ENCODE measurements at places on chromosomes 12 and 14.

GRCh38 chr12:96500693-96501092, 11.3 kb downstream of the CFAP54 start:
- no peak for DNase-seq

GRCh38 chr12:45732250-45732649, 2.7 kb downstream of the ARID2 start:
- DNase-seq: no peak

DNA sequence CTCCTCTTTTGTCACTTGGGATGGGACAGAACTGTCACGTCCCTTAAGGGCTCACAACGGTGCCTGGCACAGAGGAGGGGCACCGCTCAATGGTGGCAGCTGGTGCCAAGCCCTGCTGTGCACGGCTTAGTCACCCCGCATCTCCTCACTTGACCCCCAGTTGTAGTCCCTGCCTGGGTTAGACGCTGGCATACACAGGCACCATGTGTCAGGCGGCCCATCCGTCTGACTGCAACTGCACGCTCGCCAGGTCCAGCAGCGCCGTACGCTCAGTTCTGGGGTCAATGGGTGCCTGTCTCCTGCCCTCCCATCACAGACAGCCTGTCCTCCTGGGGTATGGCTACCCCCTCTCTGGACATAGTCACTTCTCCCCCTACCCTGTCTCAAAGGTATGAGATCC, 1.6 kb upstream of the PACS2 start:
- no peak for DNase-seq

- no peak for DNase-seq
Observed at GRCh38 chr12:88453323-88453722, 126.9 kb downstream of the KITLG start.

DNA sequence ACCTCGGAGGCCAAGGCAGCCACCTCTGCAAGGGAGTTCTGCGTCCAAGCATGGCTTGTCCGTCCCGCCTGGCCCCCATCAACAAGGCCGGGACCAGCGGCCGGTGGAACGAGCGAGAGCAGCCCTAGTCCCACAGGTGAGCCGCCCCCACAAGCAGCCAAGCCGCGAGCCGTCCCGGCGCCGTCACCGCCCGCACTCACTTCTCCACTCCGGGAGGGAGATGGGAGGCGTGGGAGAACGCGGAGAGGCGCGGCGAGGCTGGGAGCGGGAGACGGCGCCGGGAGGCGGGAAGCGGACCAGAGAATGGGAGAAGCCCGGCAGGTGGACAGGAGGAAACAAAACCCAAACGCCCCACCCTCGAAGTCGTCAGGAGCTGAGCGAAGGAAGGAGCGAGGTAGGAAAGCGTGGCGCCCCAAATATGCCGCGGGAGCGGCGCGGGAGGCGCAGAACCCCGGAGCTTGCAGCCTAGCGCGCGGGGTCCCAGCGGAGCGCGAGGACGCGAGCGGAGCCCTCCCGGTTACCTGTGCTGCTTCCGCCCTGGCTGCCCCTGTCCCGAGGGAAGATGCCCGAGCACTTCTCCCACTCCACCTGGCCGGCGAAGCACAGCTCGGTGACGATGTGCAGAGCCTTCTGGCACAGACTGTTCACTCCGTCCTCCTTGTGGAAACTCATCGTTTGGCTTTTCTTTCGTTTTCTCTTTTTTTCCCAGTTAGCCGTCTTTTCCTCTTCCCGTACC, 600 bp downstream of the SYT10 start:
- DNase-seq: no peak

DNA sequence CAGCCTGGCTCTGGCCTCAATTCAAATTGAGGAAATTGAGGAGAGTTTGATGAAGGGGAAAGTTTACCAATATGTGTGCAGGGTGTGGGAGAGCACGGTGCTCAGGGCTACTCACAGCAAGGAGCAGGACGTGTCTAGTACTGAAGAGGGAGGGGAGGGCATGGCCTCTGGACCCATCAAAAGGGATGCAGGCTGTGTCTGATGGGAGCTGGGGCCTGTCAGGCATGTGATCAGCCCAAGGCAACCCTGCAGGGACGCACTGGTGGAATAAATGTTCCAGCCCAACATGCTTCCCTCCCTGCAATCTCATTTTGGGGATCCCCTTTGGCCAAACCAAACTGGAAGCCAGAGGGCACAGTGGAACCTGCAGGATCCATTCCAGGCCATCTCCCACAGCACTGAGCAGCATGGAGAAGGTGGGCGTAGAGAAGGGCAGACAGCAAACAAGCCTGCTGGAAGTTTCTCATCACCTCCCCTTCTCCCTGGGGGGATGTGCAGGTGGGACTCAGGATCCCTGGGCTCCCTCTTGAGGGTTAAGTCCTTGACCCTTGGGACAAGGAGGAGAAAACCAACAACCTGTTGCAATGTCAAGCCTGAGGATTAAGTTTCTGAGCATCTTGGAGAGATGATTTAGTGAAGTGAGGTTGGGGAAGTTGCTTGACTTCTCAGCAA, 17.8 kb upstream of the RBM19 start:
- DNase-seq: no peak

DNA sequence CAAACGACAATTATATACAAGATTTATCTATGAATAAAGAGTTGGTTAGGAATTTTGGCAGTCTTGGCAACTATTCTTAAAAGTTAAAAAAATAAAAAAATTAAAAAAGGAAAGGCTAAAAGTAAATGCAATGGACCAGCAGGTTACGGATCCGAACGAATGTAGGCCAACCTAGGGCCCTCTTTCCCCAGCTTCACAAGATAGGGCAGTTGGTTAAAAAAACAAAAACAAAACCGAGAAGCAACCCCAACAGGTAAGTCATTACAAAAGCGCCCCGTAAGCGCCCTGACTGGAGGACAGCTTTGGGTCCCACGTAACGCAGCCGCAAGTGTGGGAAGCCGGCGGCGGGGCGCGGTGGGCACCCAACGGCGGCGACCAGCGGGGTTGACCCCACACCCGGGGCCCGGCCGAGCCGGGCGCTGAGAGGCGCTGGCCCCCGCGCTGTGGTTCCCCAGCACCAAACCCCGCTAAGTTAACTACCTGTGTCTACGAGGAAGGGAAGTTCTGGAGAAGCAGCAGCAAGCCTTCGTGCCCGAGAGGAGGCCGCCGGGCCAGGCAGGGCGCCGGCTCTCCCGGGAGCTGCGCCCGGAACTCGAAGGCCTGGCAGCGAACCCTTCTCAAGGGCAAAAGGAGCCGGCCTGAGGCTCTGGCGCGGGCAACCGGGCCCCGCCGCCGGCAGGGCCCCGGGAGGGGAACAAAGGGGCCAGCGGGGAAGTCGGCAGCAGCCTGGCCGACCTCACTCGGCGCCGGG, 882 bp downstream of the HECTD1 start:
- DNase-seq: peak; percentile 14

DNA sequence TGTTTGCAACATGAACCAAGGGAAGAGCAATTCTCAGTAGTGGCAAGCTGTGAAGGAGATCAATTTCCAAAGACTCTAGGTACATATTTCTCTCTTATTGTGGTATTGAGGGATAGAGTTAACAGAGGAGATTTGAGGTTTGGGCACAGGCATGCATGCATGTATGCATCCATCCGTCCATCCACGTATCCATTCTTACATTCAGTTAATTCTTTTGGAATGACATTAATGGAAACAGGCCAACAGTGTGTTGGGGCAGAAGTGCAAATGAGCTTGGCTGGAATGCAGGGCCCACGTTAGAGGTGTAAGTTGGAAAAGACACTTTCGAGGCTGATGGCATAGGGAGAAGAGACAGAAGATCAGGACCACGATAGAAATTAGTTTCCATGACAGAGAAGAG, 216.9 kb upstream of the PELI2 start:
- no peak for DNase-seq

DNA sequence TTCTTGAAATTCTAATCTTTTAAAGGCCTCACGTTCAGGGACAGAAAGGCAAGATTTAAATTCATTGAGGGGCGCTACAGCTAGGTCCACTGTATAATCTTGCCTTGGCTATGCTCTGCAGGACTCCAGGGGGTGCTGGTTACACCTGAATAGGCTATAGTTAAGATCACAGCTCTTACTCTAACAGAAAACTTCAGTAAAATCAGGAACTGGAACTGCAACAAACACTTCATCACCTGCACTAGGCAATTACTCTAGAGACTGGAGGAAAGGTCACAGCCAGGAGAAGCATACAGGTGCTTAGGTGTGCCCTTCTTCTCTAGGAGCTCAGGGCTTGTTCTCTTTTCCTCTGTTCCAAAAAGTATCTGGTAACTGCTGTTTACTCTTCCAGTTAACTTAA, 20.9 kb downstream of the SLCO1C1 start:
- DNase-seq: no peak

- no peak for DNase-seq
Observed at GRCh38 chr12:53931844-53932581, 6.6 kb upstream of the HOXC13 start.

DNA sequence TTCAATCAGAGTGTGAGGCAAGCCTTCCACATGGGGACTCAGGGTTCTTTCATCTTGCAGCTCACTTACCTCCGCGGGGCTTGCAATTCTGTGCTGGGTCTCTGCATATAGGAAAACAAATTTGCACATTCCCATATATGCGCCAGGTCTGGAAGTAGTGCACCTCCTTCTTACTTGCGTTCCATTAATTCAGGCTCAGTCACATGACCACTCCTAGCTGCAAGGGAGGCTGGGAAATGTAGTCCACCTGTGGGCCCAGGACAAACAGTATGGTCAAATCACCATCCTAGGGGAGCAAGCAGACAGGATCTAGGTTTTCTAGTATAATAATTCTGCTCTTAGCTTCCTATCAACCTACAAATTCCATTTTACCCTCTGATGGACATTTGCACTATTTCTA, 160.4 kb downstream of the AACS start:
- DNase-seq: no peak

GRCh38 chr12:45540661-45541341, 188.7 kb upstream of the ARID2 start:
- no peak for DNase-seq

GRCh38 chr14:50452979-50453705, 56.5 kb upstream of the CDKL1 start:
- DNase-seq: no peak

GRCh38 chr12:95118138-95118787, 44.8 kb upstream of the NR2C1 start:
- no peak for DNase-seq

- no peak for DNase-seq
Observed at GRCh38 chr14:21168055-21168454, 12.2 kb upstream of the OR5AU1 start.

- no peak for DNase-seq
Observed at GRCh38 chr14:106507354-106507753, 981.0 kb downstream of the TMEM121 start.

DNA sequence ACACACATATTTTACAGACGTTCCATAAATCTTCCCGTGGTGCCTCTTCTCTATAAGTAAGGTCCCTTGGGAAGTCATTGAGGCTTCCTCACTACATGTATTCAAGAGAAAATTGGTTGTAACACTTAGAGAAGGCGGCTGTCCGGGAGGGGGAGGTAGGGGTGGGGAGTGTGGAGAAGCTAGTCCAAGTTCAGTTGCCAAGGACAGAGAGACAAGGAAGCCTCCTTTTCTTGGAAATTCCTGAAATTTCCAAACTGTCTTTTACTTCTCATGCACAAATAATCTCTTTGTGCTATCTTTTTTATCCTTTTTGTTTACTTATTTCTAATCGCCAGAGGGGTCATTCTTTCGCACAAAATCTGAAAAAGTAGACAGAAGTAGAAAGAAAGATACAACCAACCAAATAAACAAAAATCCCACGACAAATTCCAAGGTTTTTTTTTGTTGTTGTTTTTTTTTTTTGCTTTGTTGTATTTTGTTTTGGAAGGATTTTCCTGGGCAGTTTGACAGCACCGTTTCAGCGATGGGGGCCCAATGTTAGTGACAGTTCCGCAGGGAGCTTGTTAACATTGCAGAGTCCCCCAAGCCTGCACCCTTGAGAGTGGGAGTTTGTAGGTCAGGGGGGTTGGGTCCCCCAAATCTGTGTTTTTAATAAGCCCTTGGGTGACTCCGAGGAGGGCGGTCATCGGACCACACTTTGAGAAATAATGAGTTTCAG, 45.2 kb downstream of the MAP1LC3B2 start:
- no peak for DNase-seq

DNA sequence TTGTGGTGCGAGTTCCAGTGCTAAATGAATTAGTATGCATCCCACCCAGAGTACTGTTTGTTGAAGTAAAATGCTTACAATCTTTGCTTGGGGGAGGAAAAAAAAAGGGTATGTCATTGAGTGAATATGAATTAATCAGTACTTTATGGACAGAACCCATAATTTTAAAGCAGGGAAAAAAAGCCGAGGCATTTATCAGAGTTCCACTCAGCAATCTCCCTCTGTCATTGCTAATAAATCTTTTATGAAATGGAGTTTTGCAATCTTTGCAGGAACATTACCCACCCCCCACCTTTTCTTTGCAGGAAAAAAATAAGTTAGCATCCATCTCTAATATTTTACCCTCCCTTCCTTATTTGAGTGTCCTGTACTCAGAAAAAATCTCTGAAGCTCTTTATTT, 127.9 kb upstream of the TMPO start:
- no peak for DNase-seq

DNA sequence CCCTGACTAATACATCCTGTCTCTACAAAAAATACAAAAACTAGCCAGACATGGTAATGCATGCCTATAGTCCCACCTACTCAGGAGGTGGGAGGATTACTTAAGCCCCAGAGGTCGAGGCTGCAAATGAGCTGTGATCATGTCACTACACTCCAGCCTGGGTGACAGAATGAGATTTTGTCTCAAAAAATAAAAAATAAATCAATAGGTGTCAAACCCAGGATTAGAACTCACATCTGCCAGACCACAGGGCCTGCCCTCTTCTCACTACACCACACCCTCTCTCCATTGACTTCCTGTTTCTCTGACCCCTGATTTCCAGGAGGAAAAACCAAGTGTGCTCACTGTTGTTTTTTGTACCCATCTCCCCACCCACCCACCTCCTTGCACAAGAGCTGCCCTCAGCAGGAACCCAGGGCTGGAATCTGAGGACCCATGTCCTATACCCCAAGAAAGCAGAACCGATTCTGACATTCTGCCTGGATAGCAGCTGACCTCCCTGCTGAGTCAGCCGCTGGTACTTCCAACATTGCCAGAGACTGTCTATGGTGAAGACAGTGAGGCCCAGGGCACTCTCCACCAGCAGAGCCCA, 6.2 kb downstream of the CMKLR1 start:
- no peak for DNase-seq

GRCh38 chr14:32537166-32537565, 208.1 kb downstream of the AKAP6 start:
- no peak for DNase-seq

DNA sequence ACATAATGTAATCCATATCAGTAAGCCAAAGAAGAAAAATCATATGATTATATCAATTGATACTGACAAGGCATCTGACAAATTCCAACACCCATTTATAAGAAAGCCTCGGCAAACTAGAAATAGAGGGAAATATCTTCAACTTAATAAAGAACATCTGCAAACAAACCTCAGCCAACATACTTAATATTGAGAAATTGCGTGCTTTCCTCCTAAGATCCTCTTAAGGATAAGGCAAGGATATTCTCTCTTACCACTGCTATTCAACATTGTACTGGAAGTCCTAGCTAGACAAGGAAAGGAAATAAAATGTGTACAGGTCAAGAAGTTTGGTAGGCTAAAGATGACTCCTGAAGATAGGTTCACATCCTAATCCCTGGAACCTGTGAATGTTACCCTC, 115.9 kb downstream of the DERA start:
- DNase-seq: no peak

Data from stimulated activated CD4-positive, alpha-beta T cell treated with anti-CD3 and anti-CD28 coated beads, TNF-alpha, amount 100 ng/mL, for 48 hours (primary cell).